ENCODE measurements at places on chromosomes 2 and 18.
A peak's percentile ranks its signal among the peaks of the same experiment; 100 is the strongest.

GRCh38 chr2:7510353-7510752 is 593.1 kb downstream of the RNF144A start:
- DNase-seq: no peak

DNA sequence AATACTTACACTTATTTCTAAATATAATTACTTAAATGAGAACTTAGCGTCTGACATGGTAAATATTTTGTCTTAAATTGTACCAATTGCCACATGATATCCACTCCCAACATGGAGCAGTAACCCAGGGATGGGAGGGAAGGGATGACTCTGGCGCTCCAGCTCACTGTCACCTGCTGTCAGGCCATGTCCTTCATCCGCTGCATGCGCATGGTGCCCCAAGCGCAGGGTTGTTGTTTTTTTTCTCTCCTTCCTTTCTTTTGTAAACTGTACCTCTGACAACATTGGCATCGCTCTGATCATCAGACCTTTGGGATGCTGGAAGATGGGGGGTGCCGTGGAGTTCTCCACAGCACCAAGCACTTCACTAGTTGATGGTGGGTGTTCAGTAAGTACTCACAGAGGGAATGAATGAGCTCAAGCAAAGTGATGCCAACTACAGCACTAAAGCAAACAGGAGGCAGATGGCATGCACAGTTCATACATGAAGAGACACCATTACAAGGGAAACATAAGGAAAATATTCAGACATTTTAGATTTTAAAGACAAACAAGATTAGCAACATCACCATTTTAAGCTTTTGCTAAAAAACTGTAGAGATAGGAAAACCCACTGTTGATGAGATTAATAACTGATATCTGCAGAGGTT is 247.8 kb downstream of the GBX2 start:
- no peak for DNase-seq

DNA sequence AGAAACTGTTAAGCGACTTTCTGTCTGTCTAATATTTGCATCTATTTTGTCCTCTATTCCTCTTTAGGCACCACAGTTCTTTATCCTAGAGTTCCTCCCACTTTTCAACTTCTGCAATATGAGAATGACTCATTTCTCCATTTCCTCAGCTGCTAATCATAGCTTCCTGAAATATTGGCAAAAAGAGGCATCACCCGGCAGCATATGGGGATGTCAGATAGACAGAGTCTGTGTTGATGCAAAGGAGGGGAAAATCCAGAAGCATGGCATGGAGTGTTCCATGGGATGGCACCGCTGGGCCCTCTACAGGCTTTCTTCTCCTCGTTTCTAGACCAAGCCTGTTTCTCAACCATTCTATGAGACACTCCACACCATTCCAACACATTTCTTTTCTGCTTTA is 93.4 kb downstream of the DOCK10 start:
- DNase-seq: no peak

DNA sequence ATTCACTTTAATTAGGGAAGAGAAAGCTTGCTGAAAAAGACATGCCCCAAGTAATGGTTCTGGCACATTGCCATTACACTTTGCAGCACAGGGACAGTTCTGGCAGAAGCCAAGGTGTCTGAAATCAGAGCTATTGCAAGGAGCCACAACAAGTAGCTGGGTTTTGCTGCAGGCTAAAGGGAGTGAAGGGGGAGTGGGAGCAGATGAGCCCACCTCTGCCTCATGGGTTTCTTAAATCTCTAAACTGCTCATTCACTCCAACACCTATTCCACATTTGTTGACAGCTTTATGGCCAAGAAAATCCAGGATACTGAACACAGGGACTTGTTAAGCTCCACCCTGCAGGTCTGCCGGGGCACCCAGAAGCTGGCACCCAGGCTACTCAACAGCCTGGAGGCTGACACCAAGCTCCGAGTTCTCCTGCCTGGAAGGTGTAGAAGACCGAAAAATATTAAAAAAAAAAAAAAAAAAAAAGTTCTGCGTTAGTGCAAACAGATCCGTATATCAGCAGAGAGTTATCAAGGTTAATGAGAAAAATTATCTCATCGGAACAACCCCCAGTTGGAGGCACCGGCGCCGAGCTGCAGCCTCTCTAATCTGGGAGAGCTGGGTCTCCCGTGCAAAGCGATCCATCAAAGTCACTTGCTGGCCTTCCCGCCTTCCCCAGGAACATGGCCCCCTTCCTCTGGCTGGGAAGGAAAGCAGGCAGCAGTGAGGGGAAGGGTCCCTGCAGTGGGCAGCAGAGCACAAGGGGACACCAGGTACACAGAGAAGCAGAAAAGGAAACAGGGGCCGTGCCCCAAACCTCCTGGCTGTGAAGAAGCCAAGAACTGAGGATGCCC is 123.7 kb downstream of the HNMT start:
- DNase-seq: no peak

- no peak for DNase-seq
These were observed 29.4 kb downstream of the SIX3 start for GRCh38 chr2:44970846-44971450.

DNA sequence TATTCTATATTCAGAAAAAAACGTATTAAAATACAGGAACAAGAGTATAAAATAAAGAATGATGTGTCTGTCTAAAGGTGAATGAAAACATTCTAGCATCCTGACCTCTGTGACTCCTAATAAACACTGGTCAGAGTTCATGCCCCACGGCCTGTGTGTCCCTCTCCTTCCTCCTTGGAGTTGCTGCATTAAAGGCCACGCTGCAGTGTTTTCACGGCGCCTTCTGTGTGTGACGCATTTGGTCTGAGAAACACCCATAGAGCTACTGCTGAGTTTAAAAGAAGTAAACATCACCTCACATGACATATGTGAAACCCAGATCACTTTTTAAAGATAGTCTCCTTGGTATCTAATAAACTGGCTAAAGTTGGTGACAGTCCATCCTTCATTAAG is 90.5 kb downstream of the ITGB1BP1 start:
- no peak for DNase-seq

DNA sequence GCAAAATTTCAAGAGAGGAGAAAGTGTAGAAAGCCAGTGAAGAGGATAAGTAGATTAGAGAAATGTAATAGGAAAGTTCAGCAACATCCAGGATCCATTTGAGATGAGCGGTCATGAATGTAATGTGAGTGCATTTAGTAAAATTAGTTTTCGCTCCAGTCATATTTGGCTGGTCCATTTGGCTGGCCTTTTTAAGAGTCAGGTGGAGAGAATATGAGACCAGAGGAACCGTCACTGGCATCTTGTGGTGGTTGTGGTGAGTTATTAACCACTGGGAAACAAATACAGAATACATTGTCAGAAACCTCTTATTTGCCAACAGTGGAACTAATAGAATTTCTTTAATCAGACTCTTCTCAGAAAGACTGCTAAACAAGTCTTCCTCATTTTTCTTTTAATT is 1064.3 kb upstream of the CDH2 start:
- DNase-seq: no peak

- DNase-seq: no peak
These were observed 303.3 kb downstream of the XIRP2 start for GRCh38 chr2:167191588-167191987.

GRCh38 chr2:174522553-174522952 is 35.7 kb upstream of the GPR155 start:
- no peak for DNase-seq

- DNase-seq: no peak
These were observed 680 bp upstream of the LBH start for GRCh38 chr2:30230497-30231211.

DNA sequence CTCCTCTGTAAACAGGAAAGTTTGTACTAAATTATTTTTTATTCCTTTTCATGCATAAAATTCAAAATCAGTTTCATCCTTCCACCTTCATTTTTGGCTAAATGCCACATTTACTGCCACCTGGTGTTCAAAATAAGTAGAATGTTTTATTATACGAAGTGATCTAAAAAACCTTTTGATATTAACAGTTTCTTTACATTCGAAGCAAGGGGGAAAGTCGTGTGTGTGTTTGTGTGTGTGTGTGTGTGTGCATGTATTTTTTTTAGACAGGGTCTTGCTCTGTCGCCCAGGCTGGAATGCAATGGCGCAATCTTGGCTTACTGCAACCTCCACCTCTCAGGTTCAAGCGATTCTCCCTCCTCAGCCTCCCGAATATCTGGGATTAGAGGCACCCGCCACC is 9.0 kb upstream of the SCN9A start:
- DNase-seq: peak; percentile 4

GRCh38 chr18:74742573-74743243 is 145.0 kb downstream of the ZNF407 start:
- DNase-seq: no peak

DNA sequence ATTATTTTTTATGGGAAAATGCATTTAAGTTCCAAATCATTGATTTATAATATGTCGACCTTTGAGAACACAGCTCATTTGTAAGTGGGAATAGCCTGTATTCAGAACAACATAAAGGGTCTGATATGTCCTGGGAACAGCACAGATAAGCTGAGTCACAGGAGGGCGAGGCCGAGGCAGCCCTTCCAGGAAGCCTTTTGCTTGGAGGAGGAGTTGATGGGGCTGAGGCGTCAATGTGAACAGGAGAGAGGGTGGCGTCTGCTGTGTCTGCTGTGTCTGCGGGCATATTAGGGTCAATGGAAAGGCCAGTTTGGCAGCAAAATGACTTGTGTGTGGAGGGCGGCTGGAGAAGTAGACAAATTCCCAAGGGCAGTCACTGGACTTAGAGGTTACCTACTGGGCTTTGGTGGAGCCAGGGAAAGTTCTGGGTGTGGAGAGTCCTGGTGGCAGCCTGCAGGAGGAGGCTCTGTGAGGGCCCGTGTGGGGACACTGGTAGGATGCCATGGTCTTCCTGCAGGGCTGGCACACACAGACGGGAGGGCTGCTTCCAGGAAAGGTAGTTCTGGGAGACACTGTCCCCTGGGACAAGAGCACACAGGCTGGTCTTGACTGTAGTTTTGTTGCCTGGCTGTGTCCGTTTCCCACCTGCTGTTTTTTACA is 128.1 kb downstream of the GLI2 start:
- DNase-seq: no peak

DNA sequence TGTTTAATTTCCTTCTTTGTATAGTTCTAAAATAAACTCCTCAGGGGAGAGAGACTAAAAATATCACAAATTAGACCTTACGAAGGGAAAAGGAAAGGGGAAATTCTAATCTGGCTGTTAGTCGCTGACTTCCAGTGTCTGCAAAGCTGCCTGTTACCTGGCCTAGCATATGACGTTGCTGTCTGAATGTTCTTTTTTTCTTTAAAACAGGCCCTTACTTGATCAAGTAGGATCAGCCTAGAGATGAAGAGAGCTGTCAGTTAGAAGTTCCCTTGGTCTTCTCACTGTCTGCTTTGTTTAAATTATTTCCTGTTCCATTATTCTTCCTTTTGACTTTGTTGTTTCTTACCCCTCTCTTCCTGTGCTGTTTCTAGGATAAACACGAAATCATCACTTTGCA is 11.2 kb downstream of the NCK2 start:
- DNase-seq: no peak

GRCh38 chr2:112881217-112881985 is 29.6 kb upstream of the IL37 start:
- DNase-seq: peak; percentile 74

- no peak for DNase-seq
These were observed 66.6 kb upstream of the LAPTM4A start for GRCh38 chr2:20118051-20118450.

DNA sequence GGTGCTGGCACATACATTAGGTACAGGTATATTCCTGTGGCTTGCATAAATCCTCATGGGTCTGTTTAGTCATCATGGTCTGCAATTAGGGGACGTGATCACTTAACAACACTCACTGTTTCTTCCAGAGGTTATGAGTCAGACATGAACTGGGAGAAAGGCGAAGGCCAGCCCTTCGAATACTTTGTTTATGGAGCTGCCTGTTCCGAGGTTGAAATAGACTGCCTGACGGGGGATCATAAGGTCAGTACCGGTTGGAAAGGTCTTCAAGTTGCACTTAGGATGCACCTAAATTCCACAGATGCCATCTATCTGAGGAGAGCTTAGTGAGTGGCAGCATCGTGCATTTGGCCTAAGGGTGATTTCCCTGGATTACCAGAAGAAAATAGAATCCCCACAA is 76.9 kb downstream of the AOX1 start:
- DNase-seq: no peak

DNA sequence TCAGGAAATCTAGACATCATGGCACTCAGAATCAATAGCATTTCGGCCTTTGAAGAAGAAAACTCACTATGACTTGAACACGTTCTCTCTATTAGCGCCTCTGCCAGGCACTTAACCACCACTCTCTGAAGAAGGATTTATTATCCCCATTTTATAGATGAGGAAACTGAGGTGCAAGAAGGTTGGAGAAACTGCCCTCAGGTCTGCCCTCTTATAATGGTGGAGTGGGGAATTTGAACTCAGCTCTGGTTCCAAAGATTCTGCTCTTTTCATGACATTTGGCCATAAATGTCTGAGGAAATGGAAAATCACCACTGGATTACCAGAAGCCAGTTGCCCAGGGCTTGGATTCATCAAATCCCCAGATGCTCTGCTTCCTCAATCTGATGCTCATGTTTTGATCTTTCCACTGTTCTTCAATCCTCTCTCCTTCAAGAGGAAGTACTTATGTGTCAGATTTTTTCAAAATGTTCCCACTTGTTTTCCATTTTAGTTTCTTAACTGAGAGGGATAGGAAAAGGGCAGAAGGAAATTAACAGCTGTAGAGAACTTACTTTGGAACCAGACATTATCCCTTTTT is 68.1 kb downstream of the ANTXR1 start:
- DNase-seq: no peak

- DNase-seq: no peak
These were observed 32.8 kb upstream of the IL1B start for GRCh38 chr2:112869258-112869842.

DNA sequence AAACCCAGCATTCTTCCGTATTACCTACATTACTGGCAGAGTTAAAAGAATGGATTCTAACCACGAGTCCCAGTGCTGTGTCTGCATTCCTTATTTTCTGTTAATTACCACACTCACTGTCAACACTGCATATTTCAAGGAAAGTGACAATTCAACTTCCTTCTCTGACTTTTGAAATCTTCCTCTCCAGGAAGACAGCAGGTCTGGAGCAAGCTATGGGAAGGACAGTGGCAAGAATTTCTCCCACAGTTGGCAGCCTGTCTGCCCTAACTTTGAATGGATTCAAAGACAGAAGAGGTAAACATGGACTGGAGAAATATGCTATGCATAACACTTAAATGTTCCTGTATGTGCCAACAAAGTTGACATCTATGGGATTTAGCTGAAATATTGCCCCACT is 700.5 kb upstream of the CHAC2 start:
- DNase-seq: no peak
